Endodermal cell (in vitro differentiated cells): ENCODE measurements at places on chromosomes 5 and 9. TPM values are rescaled to one million over a fixed set of nuclear protein-coding genes. Genes with fewer than 3 reads are reported as not detected.

DNA sequence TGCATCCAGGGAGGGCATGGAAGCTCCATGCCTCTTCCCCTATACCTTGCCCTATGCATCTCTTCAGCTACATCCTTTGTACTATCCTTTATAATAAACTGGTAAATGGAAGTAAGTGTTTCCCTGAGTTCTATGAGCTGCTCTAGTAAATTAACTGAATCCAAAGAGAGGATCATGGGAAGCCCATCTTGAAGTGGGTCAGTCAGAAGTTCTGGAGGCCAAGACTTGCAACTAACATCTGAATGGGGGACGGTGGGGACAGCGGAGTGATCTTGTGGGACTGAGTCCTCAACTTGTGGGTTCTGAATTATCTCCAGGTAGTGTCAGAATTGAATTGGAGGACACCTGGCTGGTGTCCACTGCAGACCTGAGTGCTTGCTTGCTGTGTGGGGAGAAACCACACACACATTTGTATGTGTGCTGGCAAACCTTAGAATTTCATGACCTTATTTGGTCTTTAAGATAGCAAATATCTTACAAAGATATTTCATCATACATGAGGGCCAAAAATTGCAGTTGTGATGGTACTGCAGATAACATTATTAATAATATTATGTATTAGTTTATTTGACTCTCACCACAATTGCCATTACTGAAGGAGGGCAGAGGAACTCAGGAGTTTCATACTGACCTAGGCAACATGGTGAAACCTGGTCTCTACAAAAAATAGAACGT lies 5.5 kb upstream of the PRELID2 start:
- H3K4me1 ChIP-seq = no peaks in the 10 kb centered on the region
- H3K27me3 ChIP-seq = peaks cover 73% of the 10 kb centered on the region
- no peak for DNase-seq

DNA sequence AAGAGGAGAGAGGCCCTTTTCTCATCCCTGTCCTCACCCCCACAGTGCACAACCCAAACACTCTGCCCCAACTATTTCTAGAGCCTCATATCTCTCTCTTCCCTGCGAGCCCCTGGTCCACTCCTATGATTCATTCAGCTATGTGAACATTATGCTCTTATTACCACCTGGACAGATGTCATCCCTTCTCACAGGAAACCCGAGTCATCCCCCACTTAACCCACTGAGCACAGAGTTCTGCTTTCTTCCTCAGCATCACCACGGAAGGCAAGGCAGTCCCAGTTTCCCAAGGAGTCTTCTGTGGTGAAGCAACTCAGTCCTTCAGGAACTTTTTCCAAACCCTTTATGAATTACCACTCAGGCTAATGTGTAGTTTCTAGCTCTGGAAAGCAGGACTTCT lies 1.3 kb downstream of the DNAI1 start:
- H3K4me3 ChIP-seq = no peak overlapping the region
- no peaks in the 10 kb centered on the region for H3K4me1 ChIP-seq
- no peaks in the 10 kb centered on the region for H3K36me3 ChIP-seq
- no peak overlapping the region for H3K27ac ChIP-seq
- H3K27me3 ChIP-seq = peaks cover 8% of the 10 kb centered on the region

GRCh38 chr5:145908206-145908960 lies 28.0 kb upstream of the SH3RF2 start:
- DNase-seq = no peak
- H3K4me3 ChIP-seq = no peak overlapping the region
- peaks cover 10% of the 10 kb centered on the region for H3K27me3 ChIP-seq
- H3K36me3 ChIP-seq = no peaks in the 10 kb centered on the region
- H3K27ac ChIP-seq = no peak overlapping the region
- H3K4me1 ChIP-seq = no peaks in the 10 kb centered on the region

GRCh38 chr5:86971034-86971571 lies 296.6 kb upstream of the RASA1 start:
- DNase-seq = no peak
- H3K4me1 ChIP-seq = no peaks in the 10 kb centered on the region
- H3K27ac ChIP-seq = no peak overlapping the region
- no peaks in the 10 kb centered on the region for H3K36me3 ChIP-seq
- no peaks in the 10 kb centered on the region for H3K27me3 ChIP-seq

GRCh38 chr9:128902351-128903078 lies 18.3 kb upstream of the PHYHD1 start:
- H3K27ac ChIP-seq = no peak overlapping the region
- H3K36me3 ChIP-seq = peaks cover 36% of the 10 kb centered on the region
- DNase-seq = no peak
- H3K4me1 ChIP-seq = no peaks in the 10 kb centered on the region
- H3K27me3 ChIP-seq = no peaks in the 10 kb centered on the region
- H3K4me3 ChIP-seq = no peak overlapping the region

The HTR4 gene
- total RNA-seq = not detected in 3 replicates

The FOXD4 gene
- 0.25 TPM in 1 of 3 replicates, not detected in the others for total RNA-seq

The CDKN2B gene
- total RNA-seq = 9.6 to 11.4 TPM (median 10.9 TPM) in 3 replicates
